Cardiac muscle cell (in vitro differentiated cells and primary cell): ENCODE measurements at places on chromosomes 12 and 14. TPM values are rescaled to one million over a fixed set of nuclear protein-coding genes. Genes with fewer than 3 reads are reported as not detected.

DNAH10 gene
- 0.77 and 1.1 TPM in 2 replicates for total RNA-seq

GRCh38 chr14:31827325-31827724 is 249.8 kb upstream of the ARHGAP5 start:
- no peak for DNase-seq
- H3K4me1 ChIP-seq: peaks cover 8% of the 10 kb centered on the region
- no peak overlapping the region for H3K4me3 ChIP-seq
- H3K36me3 ChIP-seq: no peaks in the 10 kb centered on the region
- no peak overlapping the region for H3K27ac ChIP-seq
- H3K27me3 ChIP-seq: no peaks in the 10 kb centered on the region

- DNase-seq: no peak
- H3K36me3 ChIP-seq: no peaks in the 10 kb centered on the region
- H3K27ac ChIP-seq: no peak overlapping the region
- H3K27me3 ChIP-seq: no peaks in the 10 kb centered on the region
These were observed 368.2 kb downstream of the BTG1 start for GRCh38 chr12:91777268-91777992.

DNA sequence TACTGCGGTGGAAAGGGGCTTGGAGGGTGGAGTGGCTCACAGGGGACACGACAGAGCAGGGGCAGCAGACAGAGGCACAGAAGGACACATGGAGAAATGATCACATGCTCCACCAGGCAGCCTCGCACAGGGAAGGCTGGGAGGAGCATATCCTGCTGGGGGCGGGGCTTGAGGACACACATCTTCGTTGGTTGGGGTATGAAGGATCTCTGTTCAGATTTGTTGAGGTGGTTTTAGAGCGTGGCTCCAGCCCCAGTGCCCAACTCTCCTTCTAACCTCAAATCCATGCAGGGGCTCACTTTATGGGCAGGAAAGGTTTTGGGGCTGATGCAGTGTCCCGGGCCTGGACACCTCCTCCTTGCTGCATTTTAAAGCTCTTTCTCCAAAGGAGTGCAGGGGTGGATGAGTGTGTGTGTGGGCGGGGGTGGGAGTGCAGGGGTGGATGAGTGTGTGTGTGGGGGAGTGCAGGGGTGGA is 733 bp upstream of the P3H3 start:
- peak overlapping the region; percentile 49 for H3K27ac ChIP-seq
- H3K36me3 ChIP-seq: peaks cover 13% of the 10 kb centered on the region
- peak; percentile 83 for DNase-seq
- H3K4me1 ChIP-seq: peaks cover 11% of the 10 kb centered on the region
- H3K27me3 ChIP-seq: no peaks in the 10 kb centered on the region

GRCh38 chr12:59844750-59845149 is 248.9 kb downstream of the SLC16A7 start:
- H3K27ac ChIP-seq: no peak overlapping the region
- H3K4me3 ChIP-seq: no peak overlapping the region
- DNase-seq: no peak
- no peaks in the 10 kb centered on the region for H3K4me1 ChIP-seq
- H3K36me3 ChIP-seq: no peaks in the 10 kb centered on the region
- no peaks in the 10 kb centered on the region for H3K27me3 ChIP-seq
